Uterus (tissue), 4 donors: ENCODE measurements at places on chromosomes 11 and 22. TPM values are rescaled to one million over a fixed set of nuclear protein-coding genes. Genes with fewer than 3 reads are reported as not detected.

GRCh38 chr11:43116071-43116470 lies 195.7 kb upstream of the API5 start:
- no peak for DNase-seq

The OR4C3 gene
- not detected for total RNA-seq

The CCDC87 gene
- total RNA-seq: 0.52 TPM

DNA sequence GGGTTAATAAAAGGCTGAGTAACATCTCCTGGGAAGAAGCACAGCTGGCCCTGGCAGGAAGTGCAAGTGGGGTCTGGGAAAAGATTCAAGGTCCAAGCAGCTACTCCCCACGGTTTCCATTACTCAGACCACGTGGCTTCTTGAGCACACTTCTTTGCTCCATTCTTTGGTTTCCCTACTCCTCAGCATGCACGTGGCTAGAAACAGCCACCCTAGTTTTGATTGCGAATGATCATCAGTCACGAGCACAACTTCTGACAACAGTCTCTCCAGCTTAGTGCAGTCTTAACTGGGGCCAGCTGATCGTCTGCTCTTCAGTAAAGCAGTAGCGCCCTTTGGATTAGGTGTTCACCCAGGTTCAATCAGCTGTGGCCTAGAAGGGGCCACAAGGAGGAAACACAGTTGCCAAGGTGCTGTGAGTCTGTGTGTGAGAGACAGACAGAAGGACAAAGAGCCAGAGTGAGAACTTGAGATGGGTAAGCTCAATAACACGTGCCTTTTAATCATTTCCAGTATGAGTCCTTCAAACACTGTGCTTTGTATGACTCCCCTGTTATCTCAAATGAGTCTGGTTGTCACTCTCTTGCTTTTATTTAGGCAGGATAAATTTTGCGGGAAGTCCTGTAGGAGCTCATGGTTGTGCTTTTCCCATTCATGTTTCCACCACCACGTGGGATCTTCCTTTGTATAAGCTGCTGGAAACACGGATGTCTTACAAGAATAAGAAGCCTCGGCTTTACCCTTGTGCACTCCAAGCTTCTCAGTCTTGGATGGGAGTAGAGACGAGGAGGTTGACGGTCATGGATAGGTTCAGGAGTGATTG lies 901 bp upstream of the PARVA start:
- DNase-seq: peak; percentile 86

The OR10A6 gene
- total RNA-seq: not detected

- no peak for DNase-seq
Measured at GRCh38 chr11:62431171-62431901, 12.5 kb downstream of the SCGB1A1 start.

DNA sequence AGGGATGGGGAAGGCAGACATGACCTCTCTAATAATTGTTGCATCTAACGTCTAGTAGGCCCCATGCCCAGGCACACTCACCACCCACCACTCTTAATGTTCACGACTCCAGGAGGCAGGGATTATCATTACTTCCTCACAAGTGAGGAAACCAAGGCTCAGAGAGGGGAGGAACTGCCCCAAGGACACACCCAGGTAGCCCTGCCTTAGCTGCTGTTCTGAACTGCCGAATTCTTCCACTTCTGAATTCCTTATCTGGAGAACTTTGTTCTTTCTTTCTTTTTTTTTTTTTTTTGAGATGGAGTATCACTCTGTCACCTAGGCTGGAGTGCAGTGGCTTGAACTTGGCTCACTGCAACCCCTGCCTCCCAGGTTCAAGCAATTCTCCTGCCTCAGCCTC lies 16.7 kb downstream of the SLCO2B1 start:
- DNase-seq: no peak

DNA sequence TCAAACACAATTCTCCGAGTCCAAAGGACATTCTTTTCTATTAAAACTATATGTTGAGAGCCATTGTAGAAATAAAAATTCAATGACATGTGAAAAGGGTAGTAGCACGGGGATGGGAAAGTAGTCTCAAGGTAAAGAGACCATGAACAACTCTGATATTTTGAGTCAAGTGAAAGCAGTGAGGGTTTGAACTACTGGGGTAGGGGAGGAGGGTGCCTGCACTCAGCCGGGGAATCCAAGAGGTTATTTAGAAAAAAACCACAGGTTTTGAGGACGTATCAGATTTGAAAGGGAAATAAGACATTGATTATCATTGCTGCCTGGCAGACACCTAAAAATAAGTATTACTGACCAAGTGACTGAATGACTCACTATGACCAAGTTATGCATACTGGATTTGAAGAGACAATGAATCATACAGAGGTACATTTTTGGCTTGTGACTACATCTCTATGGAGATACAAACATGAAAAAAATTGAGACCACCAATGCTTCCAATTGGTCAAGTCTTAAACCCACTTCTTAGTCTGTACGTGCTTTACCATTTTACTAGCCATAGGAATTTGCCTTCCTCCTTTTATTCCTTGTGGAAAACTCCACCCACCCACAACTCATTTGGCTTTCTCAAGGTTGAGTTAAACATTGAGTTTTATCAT lies 2.2 kb upstream of the OR52H1 start:
- no peak for DNase-seq

DNA sequence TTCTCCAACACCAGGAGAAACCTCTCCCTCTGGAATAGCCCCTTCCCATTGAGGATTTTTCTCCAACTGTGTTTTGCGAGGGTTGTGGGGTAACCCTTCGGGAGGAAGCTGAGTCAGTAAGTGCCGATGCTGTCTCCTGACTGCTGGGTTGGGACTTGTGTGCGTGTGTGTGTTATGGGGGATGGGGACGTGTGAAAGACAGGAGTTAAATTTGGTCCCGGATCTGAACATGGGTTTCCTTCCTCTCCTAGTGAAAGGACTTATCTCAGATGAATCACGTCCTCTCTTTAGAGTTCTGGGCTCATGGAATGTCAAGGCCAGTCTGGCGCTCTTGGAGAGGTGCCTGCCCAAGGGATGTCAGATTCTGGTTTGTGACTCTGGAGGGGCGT lies 33.3 kb downstream of the KIAA1671 start:
- peak; percentile 16 for DNase-seq

DNA sequence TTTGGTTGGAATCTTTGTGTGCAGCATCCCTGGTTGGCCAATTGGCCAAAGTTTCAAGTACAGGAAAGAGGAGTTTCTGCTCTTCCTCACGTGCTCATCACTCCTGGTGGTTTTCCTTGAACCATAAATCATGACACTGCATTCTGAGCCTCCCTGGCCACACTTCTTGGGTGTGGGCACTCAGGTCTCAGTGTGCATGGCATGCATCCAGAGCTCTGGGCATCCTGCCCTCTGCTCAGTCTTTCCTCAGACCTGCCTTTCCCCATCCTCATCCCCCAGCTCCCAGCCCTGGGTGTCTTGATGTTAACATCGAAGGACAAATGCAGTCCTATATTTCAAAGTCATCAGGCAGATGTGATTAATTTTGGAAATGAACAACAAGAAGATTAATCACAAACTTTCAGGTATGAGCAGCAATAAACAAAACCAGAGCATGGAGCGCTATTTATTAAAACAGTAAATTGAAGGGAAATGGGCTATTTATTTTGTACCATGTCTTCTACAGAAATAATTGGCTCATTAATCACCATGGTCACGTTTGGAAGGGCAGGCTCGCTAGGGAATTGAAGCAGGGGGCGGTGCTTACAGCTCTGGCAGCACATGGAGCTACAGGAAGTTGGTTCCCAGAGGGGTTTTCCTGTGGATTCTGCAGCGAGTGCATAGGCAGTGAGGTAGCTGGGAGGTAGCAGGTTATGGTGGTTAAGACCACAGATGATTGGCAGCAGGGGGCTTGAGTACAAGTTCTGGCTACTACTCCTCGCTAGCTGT lies 89.6 kb downstream of the CSNK2A3 start:
- DNase-seq: no peak

- DNase-seq: peak; percentile 2
Measured at GRCh38 chr11:1959786-1960185, 12.7 kb downstream of the MRPL23 start.

DNA sequence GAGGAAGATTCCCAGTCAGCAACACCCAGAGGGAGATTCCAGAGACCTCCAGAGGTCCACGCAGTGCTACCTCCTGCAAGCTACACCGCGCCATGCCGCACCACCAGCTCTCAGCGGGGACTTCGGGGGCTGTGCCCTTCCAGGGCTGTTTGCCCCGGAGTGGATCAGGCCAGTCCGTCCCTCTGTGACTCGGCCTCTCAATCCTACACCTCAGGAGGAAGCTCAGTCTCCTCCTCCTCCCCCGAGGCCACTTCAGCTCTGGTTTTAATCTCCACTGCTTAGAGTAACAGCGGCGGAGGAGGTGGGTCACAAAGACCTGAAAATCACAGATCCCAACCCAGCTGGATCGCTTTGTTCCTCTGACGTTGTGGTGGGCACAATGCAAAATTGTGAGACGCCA lies 68.6 kb downstream of the PHF21B start:
- DNase-seq: no peak

The TNKS1BP1 gene
- 269 TPM for total RNA-seq

The KIAA1671 gene
- 8.2 TPM for total RNA-seq

The CRELD2 gene
- 37.0 TPM for total RNA-seq

DNA sequence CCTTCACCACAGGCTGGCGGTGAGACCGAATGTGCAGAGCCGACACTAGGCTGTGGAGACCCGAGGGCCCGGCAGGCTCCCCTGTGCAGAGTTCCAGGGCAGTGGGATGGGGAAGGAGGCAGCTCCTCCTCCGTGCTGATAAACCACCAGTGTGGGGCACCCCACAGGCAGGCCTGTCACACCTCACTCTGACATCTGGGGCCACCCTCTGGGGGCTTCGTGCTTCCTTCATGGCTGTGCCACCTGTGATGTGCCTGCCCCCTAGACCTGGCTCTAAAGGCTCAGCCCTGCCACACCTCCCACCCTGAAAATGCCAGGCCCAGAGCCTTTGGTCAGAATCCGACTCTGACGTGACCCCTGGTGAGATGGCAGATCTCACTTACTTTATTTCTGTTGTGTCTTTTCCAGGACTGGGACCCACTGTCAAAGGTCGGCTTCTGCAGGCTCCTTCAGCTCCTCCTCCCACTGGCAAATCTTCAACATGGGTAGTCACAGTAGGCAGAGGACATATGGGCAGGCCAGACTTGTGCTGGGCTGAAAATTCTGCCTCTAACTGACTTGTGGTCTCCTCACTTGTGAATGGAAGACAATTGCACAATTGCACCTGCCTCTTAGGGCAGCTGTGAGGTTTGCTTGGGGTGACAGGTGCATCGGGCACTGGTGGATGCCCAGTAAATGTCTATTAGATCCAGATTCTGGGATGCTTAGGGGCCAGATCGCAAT lies 46.2 kb upstream of the TSKU start:
- no peak for DNase-seq

- no peak for DNase-seq
Measured at GRCh38 chr22:18111759-18112330, 1.2 kb downstream of the TUBA8 start.

GRCh38 chr11:124109377-124109776 lies 5.9 kb upstream of the VWA5A start:
- DNase-seq: no peak
